ENCODE measurements at places on chromosomes 11 and 22.

- no peak for DNase-seq
Observed at GRCh38 chr11:88051396-88051795, 123.8 kb downstream of the RAB38 start.

DNA sequence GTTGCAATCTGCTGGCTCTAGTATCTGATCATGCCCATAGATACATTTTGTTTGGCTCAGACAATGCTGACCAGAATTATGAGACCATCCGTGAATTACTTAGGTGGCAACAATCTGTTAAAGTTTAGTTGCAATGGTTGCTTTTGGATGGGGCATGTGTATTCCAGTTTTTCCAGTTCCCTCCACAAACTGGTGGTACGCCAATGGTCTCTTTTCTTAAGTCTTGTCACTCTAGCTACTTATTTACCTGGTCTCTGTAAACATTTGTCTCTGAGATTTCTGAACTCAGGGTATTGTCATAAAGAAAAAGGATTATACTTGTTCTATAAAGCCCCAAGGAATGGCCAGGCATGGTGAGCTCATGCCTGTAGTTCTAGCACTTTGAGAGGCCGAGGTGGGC, 65.9 kb downstream of the PGR start:
- DNase-seq: no peak

DNA sequence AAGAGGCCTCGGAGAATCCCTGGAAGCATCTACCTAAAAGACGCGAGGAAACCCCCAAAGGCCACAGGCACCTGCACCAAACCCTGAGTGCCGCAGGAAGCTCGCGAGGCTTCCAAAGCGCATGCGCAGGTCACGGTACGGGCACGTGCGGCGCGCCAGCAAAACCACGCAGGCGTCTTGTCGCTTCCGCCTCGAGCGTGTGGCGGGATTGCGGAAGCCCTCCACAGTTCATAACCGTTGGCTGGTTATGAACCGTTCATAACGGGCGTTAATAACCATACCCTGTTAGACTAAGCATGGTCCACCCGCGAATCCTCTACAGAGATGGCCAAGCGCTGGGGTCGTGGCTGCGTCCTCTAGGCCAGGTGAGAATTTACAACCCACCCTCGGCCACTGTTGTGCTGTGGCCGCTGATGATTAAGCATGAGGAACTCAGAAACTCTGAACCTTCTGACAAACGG, 46.4 kb downstream of the MORC2 start:
- DNase-seq: peak; percentile 62

DNA sequence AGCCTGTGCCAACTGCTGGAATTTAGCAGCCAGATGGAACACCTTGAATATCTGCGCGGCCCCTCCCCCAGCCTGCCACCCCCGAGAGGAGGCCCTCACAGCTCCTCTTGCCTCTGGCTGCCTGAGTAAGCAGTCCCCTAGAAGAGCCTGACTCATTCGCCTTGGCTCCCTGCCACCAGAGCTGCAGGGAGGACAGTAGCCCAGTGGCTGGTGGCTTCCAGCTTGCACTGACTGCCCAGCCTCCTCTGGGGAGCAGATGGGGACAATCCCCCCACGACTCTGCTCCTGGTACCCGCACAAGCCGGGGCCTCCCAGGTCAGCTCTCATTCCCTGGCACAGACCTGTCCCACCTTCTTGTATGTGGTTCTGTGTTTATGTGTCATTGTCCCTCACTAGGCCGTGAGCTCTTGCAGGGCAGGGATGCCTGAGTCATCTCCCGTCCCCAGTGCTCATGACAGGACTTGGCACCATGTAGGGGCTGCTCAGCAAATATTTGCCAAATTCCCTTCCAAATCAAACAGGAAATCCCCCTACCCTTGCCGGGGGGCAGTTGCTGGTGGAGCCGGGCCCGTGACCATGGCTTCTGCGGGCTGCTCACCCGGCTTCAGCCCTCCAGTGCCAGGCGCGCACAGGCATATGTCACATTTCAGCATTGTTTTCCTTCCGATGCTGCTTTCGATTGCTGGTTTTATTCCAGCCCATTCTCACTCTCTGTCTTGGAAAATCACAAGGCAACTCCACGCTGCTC, 43.6 kb downstream of the CACNG2 start:
- DNase-seq: peak; percentile 29

DNA sequence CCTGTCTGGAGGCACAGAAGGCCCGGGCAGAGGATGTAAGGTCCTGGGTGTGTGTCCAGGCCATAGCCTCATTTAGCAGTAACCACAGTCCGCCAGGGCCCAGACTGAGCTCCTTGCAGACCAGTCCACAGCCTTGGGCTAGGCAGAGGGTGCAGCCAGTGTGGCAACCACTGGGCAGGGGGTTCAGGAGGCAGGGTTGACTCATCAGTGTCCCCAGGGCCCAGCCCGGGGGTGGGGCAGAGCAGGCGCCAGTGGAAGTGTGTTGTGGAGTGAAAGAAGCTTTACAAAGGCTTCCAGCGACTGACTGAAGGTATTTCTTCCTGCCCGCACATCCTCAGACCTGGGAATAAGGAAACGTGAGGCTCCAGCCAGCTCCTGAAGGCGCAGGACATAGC, 27.7 kb upstream of the WNT11 start:
- no peak for DNase-seq

DNA sequence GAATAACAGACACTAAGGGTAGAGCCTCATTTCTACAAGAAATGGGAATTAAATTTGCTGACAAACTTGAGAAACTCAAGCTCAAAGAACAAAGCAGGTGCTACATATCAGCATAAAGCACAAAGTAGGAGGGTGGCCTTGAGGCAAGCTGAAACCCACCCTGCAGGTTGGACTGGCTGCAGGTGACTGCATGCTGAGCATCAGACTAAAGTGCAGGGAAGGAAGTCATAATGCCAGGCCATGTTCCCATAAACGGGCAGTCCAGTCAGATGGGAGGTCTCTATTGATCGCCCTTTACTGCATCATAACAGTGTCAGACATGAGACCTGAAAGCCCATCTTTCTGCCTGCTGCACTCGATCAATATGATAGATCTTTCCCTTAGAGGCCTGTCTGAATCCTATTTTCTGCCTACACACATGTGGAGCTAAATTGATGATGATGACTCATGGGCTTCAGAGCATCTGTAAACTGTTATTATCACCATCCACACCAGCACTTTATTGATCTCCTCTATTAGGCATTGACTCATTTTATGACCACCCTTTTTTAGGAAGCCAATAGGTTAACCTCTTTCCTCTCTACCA, 224.5 kb upstream of the DDI1 start:
- no peak for DNase-seq

GRCh38 chr22:44404341-44405020, 91.7 kb upstream of the SHISAL1 start:
- DNase-seq: no peak

- DNase-seq: peak; percentile 58
Observed at GRCh38 chr11:69444381-69445130, 36.9 kb upstream of the LINC01488 start.

GRCh38 chr22:49524362-49524761, 303.3 kb downstream of the BRD1 start:
- no peak for DNase-seq

DNA sequence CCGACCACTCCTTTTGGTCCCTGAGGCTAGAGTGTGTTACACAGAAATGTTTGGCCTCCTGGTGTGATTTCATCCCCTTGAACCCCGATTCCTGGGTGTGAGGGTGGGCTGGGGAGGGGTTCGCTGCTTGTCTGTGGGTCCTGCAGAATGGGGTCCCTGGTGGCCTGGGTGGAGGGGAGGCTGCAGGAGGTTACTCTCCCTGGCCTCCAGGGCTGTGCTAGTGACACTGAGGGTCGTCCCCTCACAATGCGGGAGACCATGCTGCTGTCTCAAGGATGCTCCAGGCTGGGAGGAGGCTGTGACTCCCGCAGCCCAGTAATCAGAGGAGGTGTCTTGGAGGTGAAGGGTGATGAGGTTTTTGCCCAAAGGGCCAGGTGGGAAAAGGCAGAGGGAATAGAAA, 17.0 kb upstream of the OMP start:
- no peak for DNase-seq

DNA sequence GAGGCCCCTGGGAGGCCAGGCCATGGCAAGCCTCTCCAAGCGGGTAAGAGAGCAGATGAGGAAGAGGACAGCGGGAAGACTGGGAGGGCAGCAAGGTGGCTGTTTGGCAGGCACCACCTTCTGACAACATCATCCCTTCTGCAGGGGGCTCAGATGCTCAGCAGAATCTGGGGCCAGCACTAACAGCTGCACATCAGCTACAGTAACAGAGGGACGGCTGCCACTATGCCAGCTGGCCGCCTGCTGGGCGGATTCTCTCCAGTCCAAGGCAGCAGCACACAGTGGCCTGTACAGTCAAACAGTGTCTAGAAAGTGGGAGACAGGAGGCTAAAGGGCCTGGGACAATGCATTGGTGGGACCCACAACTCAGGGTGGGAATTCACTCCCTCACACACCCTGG, 10.7 kb upstream of the TXN2 start:
- DNase-seq: no peak

All from hindlimb muscle (tissue), 1 donor.